ENCODE measurements at places on chromosomes 6 and 20.

- no peak for DNase-seq
Observed at GRCh38 chr6:130949553-130949952, 113.5 kb downstream of the EPB41L2 start.

DNA sequence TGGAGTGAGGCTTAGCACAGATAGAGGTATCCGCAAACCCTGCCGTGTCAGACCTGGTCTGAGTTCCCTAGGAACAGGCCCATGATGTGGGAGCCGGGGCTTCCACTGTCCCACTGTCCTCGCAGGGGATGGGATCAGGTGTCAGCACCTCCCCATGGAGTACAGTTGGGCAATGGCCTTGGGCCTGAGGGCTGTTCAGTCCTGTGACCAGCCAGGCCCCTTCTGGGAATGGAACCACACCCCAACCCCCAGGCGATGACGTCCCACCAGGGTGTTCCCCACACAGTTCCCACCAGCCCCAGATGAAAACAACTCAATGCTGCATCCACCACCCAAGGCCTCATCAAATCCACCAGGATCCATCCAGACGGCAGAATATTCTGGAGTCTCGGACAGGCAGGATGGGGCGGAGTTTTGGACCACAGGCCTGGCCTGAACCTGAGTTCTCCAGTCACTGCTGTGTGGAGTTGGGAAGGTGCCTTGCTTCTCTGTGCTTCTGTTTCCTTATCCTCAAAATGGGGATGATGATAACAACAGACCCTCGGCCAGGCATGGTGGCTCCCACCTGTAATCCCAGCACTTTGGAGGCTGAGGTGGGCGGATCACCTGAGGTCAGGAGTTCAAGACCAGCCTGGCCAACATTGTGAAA is 62.2 kb downstream of the UBE2V1 start:
- no peak for DNase-seq

DNA sequence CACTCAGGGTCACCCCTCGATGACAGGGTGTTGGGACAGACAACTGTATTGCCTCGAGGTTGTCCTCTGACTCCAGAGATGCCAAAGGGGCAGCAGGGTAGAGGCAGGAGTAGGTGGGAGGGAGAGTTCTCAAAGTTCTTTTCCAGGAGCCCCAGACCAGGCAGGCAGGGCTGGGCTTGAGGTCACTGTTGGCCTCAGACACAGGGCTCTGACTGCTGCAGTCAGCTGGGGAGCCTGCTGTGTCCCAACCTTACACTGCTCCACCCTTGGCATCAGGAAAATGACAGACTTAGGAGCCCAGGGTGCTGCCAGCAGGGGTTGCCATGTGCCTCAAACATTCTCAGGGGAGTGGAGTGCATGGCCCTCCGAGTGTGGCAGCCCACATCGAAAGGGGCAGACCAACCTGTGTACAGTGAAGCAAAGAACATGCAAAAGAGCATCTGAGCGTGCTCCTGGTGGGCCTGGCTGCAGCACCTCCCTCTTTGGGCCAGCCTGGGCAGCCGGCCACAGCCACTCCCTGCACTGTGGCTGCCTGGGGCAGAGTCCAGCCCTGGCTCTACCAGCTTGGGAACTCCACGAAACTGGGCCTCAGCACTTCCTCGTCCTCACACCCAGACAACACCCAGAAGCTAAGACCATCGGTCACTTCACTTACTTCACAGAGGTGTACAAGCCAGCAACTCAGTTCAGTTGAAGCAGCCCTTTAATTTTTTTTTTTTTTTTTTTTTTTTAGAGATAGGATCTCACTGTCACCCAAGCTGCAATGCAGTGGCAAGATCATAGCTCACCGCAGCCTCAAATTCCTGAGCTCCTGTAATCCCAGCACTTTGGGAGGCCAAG is 24.0 kb downstream of the C6orf132 start:
- no peak for DNase-seq

- DNase-seq: no peak
Observed at GRCh38 chr6:6581054-6581453, 7.5 kb upstream of the LY86 start.

- no peak for DNase-seq
Observed at GRCh38 chr20:58538752-58539151, 23.6 kb upstream of the APCDD1L start.

DNA sequence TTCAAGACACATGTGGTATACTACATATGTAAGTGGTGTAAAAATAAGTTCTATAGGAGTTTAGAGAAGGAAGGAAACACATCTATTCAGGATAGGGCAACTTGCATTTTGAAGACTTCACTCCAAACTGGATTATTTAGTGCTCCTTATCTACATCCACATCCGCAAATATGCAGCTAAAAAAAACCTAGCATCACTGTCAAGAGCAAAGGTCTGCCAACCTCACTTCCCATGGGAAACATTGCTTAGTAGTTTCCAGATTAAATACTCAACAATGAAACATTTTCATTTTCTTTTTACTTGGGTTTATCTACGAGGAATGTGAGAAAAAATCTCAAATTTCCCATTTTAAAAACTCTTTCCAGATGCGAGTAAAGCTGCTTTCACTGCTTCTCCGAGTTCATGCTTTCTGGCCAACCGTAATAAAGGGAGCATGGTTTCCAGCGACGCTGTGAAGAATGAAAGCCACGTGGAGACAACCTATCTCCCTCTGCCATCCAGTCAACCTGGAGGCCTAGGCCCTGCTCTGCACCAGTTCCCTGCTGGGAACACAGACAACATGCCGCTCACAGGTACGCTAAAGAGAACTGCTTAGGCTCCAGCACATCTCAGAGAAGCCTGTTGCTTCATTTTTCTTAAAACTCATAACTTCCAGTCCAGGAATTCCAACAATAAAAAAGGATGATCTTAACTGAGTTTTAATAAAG is 48.2 kb downstream of the RFX6 start:
- DNase-seq: no peak

All from NCI-H1417 (cell line).